ENCODE measurements at places on chromosomes 7 and 10.
A peak's percentile ranks its signal among the peaks of the same experiment; 100 is the strongest.

DNA sequence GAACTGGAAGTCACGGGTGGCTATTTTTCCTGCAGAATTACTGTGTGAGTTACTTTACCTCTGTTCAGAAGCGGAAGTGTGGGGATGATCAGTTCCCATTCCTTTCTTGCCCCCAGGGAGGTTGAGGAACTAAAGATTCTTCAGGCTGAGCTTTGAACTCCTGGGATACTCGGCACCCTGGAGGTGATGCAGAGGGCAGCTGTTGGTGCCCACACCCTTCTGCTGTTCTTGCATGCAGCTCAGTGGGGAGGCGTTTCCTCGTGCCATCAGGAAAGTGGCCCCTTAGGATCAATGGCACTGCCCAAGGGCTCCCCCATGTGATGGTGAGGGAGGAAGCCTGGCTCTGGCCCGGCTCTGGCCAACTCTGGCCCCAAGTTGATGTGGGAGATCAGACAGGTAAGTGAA is 44.7 kb upstream of the MXI1 start:
- DNase-seq, result no peak

DNA sequence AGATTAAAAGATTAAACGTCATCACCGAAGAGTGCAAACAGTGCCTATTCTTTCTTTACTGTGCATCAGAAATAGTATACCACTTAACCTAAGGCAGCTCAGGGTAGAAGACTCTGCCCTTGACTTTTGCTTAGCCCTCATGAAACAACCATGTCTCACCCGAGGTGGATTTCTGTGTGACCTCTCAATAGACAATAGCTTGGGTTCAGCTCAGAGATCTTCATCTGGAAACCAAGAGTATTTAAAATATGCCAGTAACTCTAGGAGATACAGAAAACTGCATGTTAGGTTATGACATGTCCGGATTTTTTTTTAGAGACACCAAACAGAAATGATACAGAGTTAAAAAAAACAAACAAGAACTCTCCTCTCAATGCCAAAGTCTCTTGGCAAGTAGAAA is 75.8 kb downstream of the JAZF1 start:
- DNase-seq, result no peak

DNA sequence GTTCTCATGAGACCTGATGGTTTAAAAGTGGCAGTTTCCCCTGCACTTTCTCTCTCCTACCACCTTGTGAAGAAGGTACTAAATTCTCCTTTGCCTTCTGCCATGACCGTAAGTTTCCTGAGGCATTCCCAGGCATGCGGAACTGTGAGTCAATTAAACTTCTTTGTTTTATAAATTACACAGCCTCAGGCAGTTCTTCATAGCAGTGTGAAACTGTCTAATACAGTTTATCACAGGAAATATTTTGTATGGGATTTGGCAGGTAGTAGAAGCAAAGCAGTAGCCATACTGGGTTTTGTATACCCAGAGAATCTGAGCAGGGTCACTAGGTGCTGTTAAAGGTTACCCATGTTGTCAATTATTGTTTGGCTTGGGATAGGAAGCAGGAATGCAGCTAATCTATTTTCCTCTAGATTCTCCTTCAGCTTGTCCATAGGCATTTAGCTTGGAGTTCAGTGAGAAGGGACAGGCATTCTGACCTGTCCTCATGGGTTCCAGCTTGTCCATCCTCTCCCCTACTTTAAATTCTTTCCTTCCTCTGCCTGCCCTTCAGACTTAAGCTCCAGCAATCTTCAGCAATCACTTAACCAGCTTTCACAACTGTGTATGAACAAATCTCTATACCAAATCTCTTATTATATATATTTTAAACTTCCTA is 186.7 kb downstream of the PCLO start:
- DNase-seq, result no peak

DNA sequence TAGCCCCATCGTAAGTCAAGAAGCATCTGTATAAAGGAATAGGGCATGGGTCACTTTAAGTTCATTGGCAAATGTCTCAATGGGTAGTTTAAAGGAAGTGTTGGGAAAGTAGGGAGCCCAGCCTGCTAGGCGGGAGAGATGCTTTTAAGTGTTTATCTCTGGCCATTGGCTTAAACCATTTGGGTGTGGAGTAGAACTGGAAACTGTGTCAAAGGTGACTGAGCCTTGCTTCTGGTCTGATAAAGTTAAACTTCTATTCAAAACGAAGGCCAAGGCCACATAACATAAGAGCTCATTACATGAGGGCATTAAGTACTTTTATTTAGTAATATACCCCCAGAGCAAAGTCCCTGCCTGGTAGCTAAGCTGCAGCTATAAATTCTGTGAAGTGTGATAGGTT is 148.7 kb downstream of the SPAG6 start:
- no peak for DNase-seq

- DNase-seq, result peak; percentile 1
Observed at GRCh38 chr10:15504101-15504840, 133.2 kb upstream of the FAM171A1 start.

DNA sequence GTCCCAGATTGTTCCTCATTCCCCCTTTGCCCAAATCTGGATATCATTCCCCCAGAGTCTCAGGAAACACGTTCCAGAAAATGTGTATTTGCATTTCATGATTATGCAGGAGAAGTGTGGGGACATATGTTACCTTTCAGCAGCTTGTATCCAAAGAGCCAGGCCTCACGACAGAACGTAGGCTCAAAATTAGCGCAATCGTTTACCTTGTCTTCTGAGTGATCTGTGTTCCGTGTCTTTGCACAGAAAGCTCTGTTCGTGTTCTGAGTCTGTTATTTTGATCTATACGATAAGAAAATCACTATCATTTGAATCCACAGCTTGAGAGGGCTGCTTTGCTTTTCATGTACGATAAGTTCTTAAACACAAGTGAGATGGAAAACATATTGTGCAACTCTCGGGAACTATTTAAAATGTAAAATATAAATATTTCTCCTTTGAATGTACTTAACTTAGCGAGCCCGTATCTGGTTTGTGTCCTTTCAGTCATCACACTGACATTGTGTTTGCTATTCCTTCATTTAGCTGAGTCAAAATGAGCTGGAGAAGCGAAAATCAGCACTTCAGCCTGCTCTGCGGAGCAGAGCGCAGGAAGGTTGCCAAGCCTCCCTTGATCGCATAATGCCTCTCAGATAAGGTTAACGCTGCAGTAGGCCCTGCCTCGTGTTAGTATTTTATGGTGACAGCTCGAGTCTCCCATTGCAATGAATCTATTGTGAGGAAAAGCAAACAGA is 80.2 kb upstream of the CACNB2 start:
- DNase-seq, result no peak

GRCh38 chr10:114538181-114538906 is 119.7 kb downstream of the ABLIM1 start:
- DNase-seq, result no peak

GRCh38 chr7:55556031-55556430 is 16.3 kb downstream of the VOPP1 start:
- no peak for DNase-seq

GRCh38 chr7:8283968-8284367 is 22.0 kb upstream of the ICA1 start:
- no peak for DNase-seq
